ENCODE measurements at places on chromosomes 7 and 10.
A peak's percentile ranks its signal among the peaks of the same experiment; 100 is the strongest.

DNA sequence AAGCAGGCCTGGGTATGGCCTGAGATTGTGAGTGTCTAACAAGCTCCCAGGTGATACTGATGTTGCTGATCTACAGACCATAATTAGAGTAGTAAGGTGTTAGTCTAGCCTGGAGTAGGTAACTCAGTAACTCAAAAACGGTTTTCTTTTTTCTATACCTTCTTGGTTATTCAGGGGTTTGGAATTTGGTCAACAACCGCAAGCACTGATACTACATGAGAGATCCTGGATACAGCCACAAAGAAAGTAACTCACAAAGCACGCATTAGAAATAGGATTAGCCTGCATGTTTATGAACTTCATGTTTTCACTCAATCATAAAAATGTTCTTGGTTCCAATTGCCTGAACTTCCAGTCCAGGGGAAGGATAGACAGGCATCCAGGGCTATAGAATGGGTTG is 803.5 kb downstream of the MAGI2 start:
- no peak for DNase-seq

- DNase-seq = no peak
Measured at GRCh38 chr10:103759100-103759781, 96.1 kb downstream of the SH3PXD2A start.

DNA sequence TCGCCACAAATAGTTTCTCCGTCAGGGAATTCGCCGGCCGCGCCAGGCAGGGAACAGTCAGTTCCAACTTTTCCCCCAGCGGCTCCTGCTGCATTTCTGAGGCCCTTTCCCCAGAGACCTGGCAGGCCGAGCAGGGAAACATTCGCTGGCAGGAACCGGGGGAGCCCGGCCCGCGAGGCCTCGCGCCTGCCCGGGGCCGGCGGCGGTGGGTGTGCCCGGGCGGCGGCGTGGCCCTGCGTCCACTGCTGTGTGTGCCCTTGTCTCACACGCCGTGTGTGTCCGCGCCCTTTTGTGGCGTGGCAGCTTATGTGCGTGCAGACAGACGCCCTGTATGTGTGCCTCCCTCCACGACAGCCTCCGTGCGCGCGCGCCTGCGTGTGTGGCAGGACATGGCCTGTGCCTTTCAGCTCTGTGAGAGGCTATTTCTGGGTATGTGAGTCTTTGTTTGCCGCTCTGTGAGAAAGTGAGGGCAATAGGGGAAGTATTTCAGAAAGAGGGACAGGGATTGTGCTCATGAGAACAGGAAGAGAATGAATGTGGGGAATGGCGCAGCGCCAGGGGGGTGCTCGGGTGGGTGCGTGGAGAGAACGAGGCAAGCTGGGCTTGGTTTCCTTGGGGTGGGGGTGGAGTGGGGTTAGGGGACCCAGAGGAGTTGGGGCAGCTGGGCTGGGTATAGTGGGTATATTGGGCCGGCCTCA is 689 bp upstream of the SMARCD3 start:
- DNase-seq = peak; percentile 21

GRCh38 chr10:73998929-73999691 is 1.2 kb downstream of the VCL start:
- DNase-seq = peak; percentile 9

GRCh38 chr7:10475940-10476641 is 497.6 kb upstream of the PHF14 start:
- DNase-seq = no peak

- DNase-seq = no peak
Measured at GRCh38 chr10:84452003-84452402, 123.6 kb downstream of the CCSER2 start.

GRCh38 chr10:25815236-25815635 is 118.8 kb upstream of the MYO3A start:
- no peak for DNase-seq

DNA sequence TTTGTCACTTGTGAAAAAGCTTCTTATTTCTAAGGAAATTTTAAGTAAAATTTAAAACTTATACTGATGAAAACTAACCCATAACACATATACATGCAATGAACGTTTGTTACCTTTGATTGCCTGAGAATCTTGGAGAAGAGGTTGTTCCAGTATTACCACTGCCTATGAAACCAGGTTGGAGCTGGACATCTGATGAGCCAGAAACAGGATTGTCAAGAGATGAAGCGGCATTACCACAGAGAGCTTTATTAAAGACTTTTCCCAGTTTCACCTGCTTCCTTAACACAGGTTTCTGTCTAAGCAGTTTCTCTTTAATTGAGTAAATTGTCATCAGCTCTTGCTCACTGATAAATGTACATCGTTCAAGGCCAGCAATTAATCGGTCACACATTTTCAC is 9.0 kb upstream of the KIF20B start:
- no peak for DNase-seq

DNA sequence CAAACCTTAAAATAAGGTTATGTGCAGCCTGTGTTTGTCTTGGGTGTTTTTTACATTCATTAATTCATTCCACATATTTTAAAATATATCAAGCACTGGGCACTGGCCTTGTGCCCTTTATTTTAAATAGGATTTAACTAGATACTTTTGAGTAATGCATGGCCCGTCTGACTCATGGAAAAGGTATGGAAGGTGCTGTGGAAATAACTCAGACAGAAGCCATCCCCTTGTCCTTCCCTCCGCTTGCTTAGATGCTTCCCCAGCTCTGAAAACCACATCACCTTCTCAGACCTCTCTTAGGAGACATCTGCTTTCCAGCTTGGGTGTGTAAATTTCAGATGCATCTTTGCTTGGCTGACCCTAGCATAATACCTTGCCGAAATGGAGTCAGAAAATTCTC is 30.5 kb downstream of the SLC18A2 start:
- DNase-seq = no peak

GRCh38 chr7:157397731-157398691 is 61.2 kb downstream of the DNAJB6 start:
- DNase-seq = no peak

- DNase-seq = no peak
Measured at GRCh38 chr7:132575419-132575981, 770 bp downstream of the PLXNA4 start.

DNA sequence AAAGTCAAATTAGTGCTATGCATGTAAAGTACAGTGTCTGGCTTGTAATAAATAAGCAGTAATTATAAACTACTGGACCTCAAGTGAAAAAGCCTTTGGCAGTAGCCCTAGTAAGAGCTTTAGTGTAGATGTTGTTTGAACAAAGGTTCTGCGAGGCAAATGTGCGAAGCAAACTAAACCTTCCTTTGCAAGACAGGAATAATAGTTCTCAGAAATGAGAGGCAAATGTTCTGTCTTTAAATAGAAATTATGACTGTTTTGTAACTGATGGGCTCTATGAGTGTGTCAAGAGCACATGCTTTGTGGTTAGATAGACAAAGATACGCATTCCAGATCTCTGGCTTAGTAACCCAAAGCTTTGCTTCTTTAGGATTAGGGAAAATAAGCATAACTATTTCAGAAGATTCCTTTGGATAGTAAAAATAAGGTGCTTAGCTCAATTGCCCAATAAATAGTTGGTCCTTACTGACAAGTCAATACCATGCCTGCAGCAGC is 169.2 kb upstream of the CDC14C start:
- DNase-seq = no peak

GRCh38 chr10:6211671-6212635 is 9.2 kb downstream of the PFKFB3 start:
- DNase-seq = no peak

DNA sequence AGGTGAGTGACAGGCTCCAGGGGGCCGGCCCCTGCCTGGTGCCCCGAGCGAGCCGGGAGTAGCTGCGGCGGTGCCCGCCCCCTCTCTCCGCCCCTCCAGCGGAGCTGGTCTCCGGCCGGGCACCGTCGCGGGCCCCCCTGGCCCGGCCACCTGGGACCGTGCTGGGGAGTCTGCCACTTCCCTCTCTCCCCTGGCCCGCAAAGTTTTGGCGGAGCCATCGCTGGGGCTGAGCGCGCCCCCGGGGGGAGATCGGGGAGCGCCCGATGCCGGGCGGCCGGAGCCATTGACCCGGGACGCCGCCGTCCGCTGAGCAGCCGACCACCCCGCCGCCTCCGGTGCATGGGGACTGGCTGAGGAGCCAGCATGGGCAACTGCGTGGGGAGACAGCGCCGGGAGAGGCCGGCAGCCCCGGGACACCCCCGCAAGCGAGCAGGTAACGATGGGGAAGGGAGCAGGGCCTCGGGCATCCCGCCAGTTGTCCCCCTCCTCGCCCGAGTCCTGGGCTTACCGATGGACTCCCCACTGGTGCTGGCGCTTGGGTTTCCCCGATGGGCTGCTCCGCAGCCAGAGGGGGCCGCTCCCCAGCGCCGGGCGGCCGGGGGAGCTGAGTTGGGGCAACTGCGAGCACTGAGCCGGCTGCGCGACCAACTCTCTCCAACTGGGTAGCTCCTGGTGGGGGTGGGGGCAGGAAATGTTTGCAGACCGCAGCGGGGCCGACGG is at the start of gene UBTD1:
UBTD1 (plus strand) TSS at position 84 of the 720 bp plus-strand sequence; CDS start at position 364, 280 bp downstream.
- peak; percentile 47 for DNase-seq

DNA sequence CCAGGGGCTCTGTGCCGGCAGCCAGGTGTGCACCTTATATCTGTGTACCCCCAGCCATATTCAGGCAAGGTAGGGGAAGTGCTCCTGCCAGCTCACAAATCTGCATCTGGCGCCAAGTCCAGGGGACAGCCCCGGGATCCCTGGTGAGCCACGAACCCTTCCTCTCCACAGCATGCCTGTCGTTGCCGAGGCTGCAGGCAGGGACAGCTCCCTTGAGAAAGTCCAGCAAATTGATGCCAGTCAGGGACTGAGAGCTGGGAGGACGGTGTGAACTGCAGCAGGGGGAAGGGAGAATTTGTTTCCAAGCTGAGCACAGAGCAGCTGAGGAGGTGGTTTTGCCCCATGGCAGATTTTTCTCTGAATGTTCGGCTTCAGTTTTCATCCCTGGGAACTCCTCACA is 919 bp downstream of the PLA2G12B start:
- no peak for DNase-seq

DNA sequence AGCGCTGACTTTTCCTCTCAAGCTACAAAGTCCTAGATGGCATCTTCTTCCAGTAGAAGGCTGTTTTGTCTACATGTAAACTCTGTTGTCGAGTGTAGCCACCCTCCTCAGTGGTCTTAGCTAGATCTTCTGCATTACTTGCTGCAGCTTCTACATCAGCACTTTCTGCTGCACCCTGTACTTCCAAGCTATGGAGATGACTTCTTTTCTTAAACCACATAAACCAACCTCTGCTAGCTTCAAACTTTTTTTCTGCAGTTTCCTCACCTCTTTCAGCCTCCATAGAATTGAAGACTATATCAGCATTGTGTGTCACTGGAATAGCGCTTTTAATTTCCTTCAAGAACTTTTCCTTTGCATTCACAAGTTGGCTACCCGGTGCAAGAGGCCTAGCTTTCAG is 87.8 kb downstream of the LANCL2 start:
- DNase-seq = no peak

DNA sequence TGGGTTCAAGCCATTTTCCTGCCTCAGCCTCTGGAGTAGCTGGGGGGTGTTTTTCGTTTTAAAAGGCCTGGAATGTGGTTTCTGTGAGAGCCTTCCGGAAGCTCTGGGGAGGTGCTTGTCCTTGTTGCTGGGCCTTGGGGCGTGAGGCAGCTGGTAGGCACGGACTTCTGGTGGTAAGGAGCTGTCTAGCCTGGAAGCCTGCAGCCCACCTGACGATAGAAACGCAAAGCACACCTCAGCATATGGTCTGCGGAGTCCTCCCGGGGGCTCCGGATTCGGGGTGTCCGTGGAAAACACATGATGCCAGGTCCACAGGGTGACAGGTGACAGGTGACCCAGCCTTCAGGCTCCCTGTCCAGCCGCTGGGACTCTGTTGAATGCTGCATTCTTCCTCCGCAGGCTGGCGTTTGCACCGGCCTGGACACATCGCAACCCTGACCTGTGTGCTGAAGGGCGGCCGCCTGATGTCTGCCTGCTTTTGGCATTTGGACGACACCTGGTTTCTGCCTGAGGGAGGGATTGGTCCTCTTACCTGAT is 37.3 kb downstream of the INPP5A start:
- DNase-seq = no peak

DNA sequence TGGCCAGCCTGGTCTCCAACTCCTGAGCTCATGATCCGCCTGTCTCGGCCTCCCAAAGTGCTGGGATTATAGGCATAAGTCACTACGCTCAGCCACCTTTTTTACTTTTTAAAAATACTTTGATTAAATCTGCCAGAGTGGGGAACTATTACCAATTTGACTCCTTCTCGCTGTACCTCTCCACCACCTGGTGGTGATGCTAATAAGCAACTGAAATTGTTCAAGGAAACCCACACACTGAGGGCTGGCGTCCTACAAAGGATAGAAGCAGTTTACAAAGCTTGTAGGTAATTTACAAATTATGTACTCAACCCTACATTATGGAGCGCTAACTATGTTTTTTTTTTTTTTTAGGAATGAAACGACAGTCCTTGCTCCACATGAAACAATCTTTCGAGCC is 111.1 kb downstream of the CPED1 start:
- no peak for DNase-seq

DNA sequence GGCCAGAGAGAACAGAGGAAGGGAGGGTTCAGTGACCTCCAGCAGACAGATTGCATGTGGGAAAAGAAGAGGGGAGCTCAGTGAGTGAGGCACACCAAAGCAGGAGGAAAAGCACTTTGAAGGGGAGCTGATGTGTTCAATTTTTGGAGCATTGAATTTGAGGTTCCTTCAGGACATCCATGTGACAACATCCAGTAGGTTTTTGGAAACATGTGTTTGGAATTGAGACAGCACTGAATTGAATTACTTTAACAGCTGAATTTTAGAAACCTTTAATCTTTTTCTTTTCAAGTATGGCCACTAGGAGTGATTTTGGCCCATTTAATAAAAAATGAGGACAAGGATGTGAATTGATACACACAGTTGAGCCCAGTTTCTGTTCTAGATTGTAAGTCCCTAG is 101.8 kb upstream of the SEC61G start:
- no peak for DNase-seq

DNA sequence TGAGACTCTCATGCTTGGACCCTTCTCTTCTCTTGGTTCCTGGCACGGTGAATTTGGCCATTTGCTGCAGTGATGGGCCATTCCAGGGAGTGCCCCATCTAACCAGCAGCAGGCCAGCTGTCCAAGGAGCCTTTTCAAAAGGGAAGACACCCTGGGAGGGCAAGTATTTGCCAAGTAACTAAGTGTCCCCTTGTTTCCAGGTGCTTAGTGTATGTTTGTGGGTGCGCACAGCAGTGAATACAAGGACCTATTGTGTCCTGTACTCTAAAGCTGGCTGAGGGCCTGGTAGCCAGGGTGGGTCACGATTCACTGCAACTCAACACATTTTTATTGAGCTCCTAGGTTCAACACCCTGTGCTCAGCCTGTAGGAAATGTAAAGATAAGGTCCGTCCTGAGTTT is 348.8 kb downstream of the RNLS start:
- DNase-seq = no peak

DNA sequence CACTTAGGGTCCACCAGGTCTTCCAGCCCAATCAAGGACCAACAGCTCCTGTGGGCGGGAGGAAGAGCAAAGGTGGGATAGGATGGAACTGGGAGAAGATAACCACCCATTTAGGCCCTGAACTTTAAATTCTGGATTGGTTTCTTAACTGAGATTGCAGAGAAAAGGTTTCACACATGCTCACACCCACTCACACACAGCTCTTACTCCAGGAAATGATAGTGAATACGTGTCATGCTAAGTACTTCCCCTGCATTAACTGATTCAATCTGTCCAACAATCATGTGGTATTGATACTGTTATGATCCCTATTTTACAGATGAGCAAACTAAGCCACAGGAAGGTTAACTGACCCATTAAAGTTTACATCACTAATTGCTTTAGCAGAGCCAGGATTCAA is 4.6 kb upstream of the CYP3A4 start:
- no peak for DNase-seq

Measured in activated CD4-positive, alpha-beta T cell treated with anti-CD3 and anti-CD28 coated beads for 4 hours (primary cell).